ENCODE measurements at places on chromosomes 3 and 15. TPM values are rescaled to one million over a fixed set of nuclear protein-coding genes. Genes with fewer than 3 reads are reported as not detected.

GOLGA6B gene
- total RNA-seq: not detected

KCNH8 gene
- total RNA-seq: not detected

ZFAND6 gene
- total RNA-seq: 105 TPM

CIB2 gene
- total RNA-seq: 2.6 TPM

ASTE1 gene
- total RNA-seq: 5.3 TPM

MITF gene
- total RNA-seq: 32.1 TPM

PP2D1 gene
- not detected for total RNA-seq

EFCC1 gene
- total RNA-seq: not detected

NOX5 gene
- not detected for total RNA-seq

HMCES gene
- total RNA-seq: 44.9 TPM

CPNE9 gene
- total RNA-seq: not detected

HTR3C gene
- not detected for total RNA-seq

CPN2 gene
- not detected for total RNA-seq
